Stomach (tissue), 19 donors: ENCODE measurements at places on chromosomes 6 and 20. TPM values are rescaled to one million over a fixed set of nuclear protein-coding genes. Genes with fewer than 3 reads are reported as not detected.

Gene NKX2-2
- 0.18 TPM for polyA plus RNA-seq

GRCh38 chr6:45002390-45003105 lies 325.6 kb upstream of the RUNX2 start:
- DNase-seq, result no peak
- H3K4me1 ChIP-seq, result no peaks in the 10 kb centered on the region
- no peaks in the 10 kb centered on the region for H3K27me3 ChIP-seq
- H3K36me3 ChIP-seq, result no peaks in the 10 kb centered on the region
- H3K4me3 ChIP-seq, result no peak overlapping the region

Gene NOX3
- not detected for polyA plus RNA-seq

Gene FLRT3
- polyA plus RNA-seq, result 2.8 TPM

DNA sequence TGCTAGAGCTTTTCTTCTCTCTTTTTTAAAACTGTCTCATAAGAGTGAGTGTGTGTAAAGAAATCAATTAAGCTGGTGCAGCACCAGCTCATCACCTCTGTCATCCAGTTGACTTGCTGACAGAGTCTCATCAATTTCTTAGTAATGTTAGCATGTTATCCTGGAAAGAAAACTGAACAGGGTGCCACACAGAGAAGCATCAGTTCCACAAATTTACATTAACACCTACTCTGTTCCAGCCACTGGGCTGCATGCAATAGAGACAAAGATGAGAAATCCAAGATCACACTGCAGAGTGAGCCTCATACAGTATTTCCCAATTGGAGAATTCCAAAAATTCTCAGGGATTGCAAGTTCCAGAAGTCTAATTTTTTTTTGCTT lies 207.0 kb upstream of the CITED2 start:
- peaks cover 12% of the 10 kb centered on the region for H3K4me1 ChIP-seq
- DNase-seq, result no peak
- no peaks in the 10 kb centered on the region for H3K36me3 ChIP-seq
- no peak overlapping the region for H3K4me3 ChIP-seq
